ENCODE measurements at places on chromosomes 7 and 10. TPM values are rescaled to one million over a fixed set of nuclear protein-coding genes. Genes with fewer than 3 reads are reported as not detected.

IFIT1 gene
- total RNA-seq, result 6.0 TPM

- peaks cover 12% of the 10 kb centered on the region for H3K36me3 ChIP-seq
- no peak overlapping the region for H3K4me3 ChIP-seq
- no peak for DNase-seq
Measured at GRCh38 chr7:55065079-55065478, 46.3 kb downstream of the EGFR start.

DNA sequence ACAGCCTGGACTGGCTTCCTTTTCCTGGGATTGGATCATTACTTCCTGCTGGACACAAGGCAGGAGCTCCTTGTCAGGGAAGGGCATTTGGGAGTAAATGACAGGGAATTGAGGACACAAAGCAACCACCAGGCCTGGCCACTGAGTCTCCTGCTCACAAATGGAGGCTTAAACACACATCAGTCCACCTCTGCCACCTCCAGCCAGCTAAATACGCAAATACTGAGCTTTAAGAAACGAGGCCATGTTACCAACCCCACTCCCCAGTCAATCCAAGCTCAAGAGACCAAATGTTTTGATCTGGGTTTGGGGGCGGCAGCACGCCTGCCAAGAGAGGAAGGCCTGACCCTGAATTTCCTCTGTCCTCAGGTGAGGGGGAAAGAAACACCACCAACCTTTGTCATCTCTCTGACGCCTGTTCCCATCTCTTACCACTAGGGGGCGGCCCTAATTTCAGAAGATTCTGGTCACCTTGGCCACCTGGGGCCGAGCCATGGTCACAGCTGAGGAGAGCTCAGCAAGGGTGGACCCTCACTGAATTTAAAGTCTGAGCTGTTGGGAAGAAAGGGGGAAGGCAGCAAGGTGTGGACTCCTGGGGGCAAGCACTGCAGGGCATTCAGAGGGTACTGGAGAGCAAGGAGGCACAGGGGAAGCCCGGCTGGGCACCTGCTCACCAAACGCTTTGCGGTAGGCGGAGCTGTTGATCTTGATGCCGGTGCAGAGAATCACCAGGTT is 16.5 kb downstream of the AIFM2 start:
- H3K4me3 ChIP-seq, result no peak overlapping the region
- H3K4me1 ChIP-seq, result no peaks in the 10 kb centered on the region
- no peaks in the 10 kb centered on the region for H3K27me3 ChIP-seq
- H3K27ac ChIP-seq, result no peak overlapping the region

VWDE gene
- 1.0 TPM for total RNA-seq

DNA sequence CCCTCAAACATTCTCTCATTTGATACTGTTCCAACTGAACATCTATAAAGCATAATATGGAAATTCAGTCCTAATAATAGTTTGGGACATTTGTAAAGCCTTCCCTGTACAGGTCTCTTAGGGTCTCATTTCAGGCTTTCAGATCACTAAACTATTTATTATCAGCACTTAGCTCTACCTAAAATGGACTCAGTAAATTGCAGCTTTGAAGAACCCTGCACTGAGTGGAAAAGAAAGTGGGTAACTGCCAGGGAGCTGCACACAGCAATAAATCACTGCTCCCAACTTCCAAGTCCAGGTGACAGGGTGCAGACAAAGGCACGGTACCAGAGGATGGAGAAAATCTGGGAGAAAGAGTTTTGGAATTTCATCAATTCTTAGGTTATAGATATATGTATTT is 164.9 kb upstream of the AOAH start:
- peaks cover 9% of the 10 kb centered on the region for H3K4me1 ChIP-seq
- no peak for DNase-seq
- no peaks in the 10 kb centered on the region for H3K27me3 ChIP-seq
- H3K4me3 ChIP-seq, result no peak overlapping the region
- H3K36me3 ChIP-seq, result peaks cover 8% of the 10 kb centered on the region
